EL (cell line): ENCODE measurements at places on chromosomes 1 and 21.

DNA sequence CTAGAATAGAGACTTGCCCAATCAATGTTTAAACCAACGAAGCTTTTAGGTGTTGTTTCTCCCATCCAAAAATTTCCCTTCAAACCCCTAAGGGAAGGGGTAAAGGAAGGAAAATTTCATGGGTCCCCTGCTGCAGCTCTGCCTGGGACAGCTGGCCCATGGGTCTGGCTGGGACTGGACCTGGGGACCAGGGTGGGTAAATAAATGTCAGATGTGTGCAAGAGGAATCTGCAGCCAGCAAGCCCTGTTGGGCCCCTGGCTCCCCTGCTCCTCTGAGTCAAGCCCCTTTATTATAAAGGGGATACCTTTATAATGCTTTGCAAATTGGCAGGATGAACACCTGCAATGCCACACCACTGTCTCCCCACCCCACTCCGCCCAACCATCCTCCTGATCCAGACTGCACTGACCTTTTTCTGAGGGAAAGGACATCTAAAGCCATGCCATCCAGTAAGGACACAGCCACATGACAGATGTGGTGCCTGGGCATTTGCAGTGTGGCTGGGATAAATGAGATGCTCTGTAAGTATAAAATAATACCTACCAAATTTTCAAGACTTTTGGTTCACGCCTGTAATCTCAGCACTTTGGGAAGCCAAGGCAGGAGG lies 1.9 kb upstream of the TMEM125 start:
- no peak for DNase-seq

DNA sequence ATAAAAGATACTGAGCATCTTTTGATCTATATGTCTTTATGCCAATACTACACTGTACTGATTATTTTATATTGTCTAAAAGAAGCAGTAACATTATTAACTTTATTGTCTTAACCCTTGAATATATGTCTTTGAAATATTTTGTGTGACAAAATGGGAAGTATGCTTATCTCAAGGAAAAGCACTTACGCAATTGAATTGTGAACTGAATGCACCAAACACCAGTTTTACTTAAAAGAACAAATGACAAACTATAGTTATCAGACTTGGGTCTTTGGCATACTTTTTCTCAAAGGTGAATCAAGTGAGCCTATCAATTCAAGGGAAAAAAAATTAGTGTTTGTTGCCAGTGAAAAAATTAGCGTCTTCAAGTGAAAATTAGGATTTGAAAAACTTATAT lies 9.2 kb upstream of the SLC6A9 start:
- no peak for DNase-seq

- DNase-seq = peak; percentile 92
Observed at GRCh38 chr1:157045250-157046218, at the start of gene ARHGEF11. ARHGEF11 (minus strand) TSS chr1:157045742; CDS start chr1:157044330, 1,412 bp downstream.

DNA sequence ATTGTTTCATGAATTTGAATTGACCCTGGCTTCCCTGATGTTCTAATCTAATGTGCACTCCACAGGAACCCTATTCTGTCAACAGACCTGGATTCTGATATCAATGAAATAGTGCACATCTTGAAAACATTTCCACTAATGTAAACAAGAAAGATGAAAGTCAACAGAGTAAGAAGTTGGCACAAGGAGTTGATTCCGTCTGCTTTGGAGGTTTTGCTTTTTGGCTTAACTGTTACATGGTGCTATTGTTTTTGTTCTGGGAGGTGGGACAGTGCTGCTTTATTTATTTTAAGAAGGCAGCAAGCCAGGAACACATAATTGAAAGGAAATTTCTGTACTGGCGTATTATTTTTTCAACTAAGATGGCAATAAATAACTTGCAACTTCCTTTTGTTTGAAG lies 73.3 kb downstream of the LEPR start:
- DNase-seq = no peak

DNA sequence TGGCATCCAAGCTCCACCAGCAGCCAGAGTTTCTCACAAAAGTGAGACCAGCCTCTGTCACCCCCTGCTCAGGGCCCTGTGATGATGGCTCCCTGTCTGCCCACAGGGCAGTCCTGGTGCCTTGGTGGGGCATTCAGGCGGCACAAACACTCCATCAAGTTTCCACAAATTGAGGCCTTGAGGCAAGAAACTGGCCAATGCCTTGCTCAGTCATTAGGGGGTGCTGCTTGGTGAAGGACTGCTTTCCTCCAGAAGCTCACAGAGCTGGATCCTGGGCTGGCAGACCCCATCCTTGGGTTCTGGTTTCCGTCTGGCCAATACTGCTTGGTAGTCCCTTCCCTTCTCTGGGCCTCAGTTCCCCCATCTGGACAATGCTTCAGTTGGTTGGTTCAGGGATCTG lies 12.5 kb upstream of the AHDC1 start:
- DNase-seq = no peak
